ENCODE measurements at places on chromosomes 16 and 17. TPM values are rescaled to one million over a fixed set of nuclear protein-coding genes. Genes with fewer than 3 reads are reported as not detected.

The GFAP gene
- total RNA-seq: not detected

DNA sequence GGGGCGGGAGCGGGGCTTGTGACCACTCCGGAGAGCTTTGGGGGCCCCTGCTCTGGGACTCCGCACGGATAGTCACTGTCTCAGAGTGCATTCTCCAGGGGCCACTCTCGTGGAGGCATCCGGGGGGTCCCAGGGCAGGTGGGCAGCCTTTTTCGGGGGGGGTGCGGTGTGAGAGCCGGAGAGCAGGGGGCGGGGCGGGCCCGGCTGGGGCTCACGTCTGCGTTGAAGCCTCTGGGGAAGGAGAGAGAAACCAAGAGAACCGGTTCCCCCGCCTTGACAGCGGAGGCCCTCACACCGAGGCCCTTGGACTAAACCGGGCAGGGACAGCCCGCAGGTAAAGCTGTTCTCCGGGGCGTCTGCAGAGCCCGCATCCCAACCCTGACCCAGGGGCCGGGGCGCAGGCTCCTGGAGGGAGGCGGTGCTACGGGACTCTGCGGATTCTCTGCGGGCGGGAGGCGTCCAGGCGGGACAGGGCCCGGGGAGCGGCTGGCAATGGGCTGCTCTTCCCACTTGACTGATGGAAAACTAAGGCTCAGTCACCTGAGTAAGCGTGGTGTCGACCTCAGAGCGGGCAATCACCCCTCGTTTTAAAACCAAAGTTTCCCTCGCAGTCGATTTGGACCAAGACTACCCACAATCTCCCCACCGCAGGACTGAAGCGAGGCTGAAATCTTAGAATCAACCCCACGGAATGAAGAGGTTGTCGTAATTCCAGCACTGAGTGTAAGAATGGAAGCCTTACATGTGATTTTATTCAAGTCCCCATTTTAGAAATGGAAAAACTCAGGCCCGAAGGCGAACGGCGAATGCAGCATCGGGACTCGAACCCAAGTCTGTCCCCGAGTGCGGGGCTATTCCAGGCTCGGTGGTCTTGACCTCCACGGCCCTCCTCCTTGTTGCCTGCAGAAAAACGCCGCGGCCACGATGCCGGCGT, 49.6 kb upstream of the AMZ2 start:
- no peaks in the 10 kb centered on the region for H3K36me3 ChIP-seq
- peaks cover 59% of the 10 kb centered on the region for H3K27me3 ChIP-seq
- no peak overlapping the region for H3K27ac ChIP-seq
- H3K4me3 ChIP-seq: peak overlapping the region; percentile 39

- no peaks in the 10 kb centered on the region for H3K36me3 ChIP-seq
- H3K27ac ChIP-seq: no peak overlapping the region
- DNase-seq: no peak
- H3K4me3 ChIP-seq: no peak overlapping the region
- no peaks in the 10 kb centered on the region for H3K27me3 ChIP-seq
Observed at GRCh38 chr17:59167571-59168001, 12.0 kb downstream of the PRR11 start.

The PABPN1L gene
- total RNA-seq: not detected

The NPIPA2 gene
- total RNA-seq: 5.9 TPM

The VWA3A gene
- 2.6 TPM for total RNA-seq

GRCh38 chr16:67305216-67306071, 21.1 kb downstream of the KCTD19 start:
- no peak for DNase-seq
- H3K27ac ChIP-seq: no peak overlapping the region
- no peaks in the 10 kb centered on the region for H3K36me3 ChIP-seq
- no peaks in the 10 kb centered on the region for H3K4me1 ChIP-seq
- no peaks in the 10 kb centered on the region for H3K27me3 ChIP-seq
- H3K4me3 ChIP-seq: no peak overlapping the region

The LYZL6 gene
- total RNA-seq: not detected

DNA sequence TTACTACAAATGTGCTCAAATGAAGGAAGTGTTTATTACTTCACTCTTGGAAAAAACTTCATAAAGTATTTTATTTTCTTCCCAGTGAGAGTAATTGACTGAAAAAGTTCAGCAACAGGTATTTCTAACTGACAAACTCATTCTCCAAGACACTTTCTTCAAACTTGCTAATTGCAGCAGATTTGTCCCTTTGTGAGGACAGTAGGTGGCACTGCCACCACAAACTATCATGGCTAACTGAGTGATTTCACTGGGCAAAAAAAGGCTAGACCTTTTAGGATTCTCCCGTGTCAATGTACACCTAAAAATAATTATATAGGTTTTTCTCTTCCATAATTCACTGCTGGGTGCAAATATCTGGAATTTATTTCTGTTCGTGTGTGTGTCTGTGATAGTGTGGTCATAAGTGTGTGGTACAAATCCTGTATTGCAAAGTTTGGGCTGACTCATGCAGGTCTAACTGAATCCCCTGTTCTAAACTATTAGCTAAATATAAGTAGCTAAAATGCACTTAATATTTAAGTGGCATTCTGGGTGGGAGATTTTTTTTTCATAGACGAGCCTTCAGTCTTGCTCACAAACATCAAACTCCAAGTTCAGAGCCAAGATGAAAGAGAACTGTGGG, 3.9 kb downstream of the HS3ST3A1 start:
- no peak overlapping the region for H3K4me3 ChIP-seq
- H3K36me3 ChIP-seq: no peaks in the 10 kb centered on the region
- H3K27me3 ChIP-seq: peaks cover 44% of the 10 kb centered on the region

- no peak for DNase-seq
- peak overlapping the region; percentile 97 for H3K27ac ChIP-seq
- H3K4me1 ChIP-seq: peaks cover 39% of the 10 kb centered on the region
- H3K27me3 ChIP-seq: no peaks in the 10 kb centered on the region
- H3K36me3 ChIP-seq: no peaks in the 10 kb centered on the region
Observed at GRCh38 chr17:81398176-81398831, 3.0 kb downstream of the BAHCC1 start.

The PIK3R6 gene
- total RNA-seq: 2.7 TPM

- no peak overlapping the region for H3K4me3 ChIP-seq
- no peaks in the 10 kb centered on the region for H3K4me1 ChIP-seq
- no peaks in the 10 kb centered on the region for H3K36me3 ChIP-seq
Observed at GRCh38 chr16:7324321-7324720, 8.3 kb upstream of the RBFOX1 start.

DNA sequence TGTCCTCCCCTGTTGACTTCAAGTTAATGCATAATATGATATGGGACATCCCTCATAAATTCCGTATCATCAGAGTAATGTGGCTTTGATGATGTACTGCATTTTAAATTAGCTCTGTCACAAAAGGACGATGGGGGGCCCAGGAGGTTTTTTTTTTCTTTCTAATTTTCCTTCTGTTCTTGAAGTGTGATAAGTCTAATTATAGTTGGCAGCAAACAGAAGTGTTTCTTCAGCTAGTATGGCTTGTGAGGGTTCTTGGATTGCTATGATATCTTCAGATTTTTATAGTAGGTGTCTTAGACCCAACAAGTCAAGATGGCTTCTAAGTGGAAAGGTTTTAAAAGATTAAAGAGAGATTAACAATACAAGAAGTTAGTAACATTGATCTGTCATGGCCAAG, 796.2 kb upstream of the RBFOX1 start:
- no peak overlapping the region for H3K27ac ChIP-seq
- H3K36me3 ChIP-seq: no peaks in the 10 kb centered on the region
- no peak overlapping the region for H3K4me3 ChIP-seq
- no peak for DNase-seq
- H3K27me3 ChIP-seq: no peaks in the 10 kb centered on the region

The TEPSIN gene
- total RNA-seq: 40.2 TPM

- H3K27ac ChIP-seq: no peak overlapping the region
- no peak for DNase-seq
- H3K4me3 ChIP-seq: no peak overlapping the region
- H3K4me1 ChIP-seq: peaks cover 4% of the 10 kb centered on the region
- H3K36me3 ChIP-seq: no peaks in the 10 kb centered on the region
Observed at GRCh38 chr17:28846231-28846630, 3.6 kb upstream of the FAM222B start.

DNA sequence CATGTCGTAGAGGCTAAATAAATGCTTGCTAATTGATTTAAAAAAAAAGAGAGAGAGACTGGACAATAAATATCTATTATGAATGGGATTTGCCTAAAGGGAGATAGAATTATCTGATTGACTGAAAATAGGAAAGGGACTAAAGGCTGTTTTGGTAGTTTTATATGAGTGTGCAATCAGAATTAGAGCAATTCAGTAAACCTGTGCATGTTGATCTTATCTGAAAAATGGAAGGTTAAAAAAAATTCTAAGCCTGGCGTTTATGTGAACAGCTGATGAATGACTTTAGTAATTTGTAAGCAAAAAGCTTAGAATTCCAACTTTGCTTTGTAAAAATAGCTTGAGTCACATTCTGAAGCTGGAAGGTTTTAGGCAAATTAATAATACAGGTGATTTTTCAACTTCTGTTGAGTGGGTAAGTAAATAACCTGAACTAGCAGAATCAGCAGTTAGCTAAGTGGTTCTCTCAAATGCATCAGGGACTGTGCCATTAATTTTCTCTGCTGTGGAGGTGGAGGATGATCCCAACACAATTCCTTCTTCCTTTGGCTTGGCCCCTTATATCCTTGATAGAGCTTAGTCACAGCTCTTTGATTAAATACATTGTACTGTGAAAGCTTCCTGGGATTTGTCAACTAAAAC, 254.4 kb downstream of the PHKB start:
- DNase-seq: no peak
- H3K4me1 ChIP-seq: no peaks in the 10 kb centered on the region
- H3K27ac ChIP-seq: no peak overlapping the region
- H3K4me3 ChIP-seq: no peak overlapping the region
- H3K27me3 ChIP-seq: no peaks in the 10 kb centered on the region

- no peak overlapping the region for H3K27ac ChIP-seq
- H3K4me1 ChIP-seq: no peaks in the 10 kb centered on the region
- no peaks in the 10 kb centered on the region for H3K27me3 ChIP-seq
- H3K4me3 ChIP-seq: no peak overlapping the region
- no peak for DNase-seq
- peaks cover 17% of the 10 kb centered on the region for H3K36me3 ChIP-seq
Observed at GRCh38 chr16:68219725-68220351, 16.1 kb downstream of the ESRP2 start.

The NPTX1 gene
- 1.3 TPM for total RNA-seq

DNA sequence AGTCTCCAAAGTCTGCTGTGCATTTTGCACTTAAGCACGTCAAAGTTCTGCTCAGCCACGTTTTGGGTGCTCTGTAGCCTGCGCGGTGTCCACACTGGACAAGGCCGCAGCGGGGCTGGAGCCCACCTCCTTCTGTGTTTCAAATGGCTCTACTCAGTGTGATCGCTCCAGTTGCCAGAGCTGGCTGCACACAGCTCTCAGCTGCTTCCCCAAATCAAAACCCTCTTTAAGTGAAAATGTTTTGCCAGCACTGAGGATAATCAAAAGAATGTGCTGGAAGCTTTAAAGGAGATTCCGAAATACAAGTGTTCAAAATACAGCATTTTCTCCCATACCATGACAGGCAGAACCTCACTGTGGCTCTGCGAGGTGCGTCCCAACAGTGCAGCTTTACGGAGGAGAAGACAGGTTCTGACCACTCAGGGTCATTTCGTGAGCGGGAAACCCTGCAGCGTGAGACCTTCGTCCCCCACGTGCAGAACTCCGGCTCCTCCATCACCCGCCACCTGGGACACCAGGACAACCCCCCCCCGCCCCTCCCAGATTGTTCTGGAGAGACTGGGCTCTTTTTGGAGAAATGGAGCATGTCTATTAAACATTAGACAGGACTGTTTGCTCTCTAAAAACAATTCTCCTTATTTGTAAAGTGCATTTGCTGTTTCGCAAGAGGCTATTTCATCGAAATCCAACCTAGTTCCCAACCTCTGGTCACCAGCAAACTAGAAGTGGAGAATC, 16.6 kb downstream of the TBC1D16 start:
- peaks cover 13% of the 10 kb centered on the region for H3K4me1 ChIP-seq
- H3K4me3 ChIP-seq: no peak overlapping the region
- H3K36me3 ChIP-seq: no peaks in the 10 kb centered on the region
- H3K27me3 ChIP-seq: no peaks in the 10 kb centered on the region
- peak; percentile 57 for DNase-seq
- no peak overlapping the region for H3K27ac ChIP-seq

DNA sequence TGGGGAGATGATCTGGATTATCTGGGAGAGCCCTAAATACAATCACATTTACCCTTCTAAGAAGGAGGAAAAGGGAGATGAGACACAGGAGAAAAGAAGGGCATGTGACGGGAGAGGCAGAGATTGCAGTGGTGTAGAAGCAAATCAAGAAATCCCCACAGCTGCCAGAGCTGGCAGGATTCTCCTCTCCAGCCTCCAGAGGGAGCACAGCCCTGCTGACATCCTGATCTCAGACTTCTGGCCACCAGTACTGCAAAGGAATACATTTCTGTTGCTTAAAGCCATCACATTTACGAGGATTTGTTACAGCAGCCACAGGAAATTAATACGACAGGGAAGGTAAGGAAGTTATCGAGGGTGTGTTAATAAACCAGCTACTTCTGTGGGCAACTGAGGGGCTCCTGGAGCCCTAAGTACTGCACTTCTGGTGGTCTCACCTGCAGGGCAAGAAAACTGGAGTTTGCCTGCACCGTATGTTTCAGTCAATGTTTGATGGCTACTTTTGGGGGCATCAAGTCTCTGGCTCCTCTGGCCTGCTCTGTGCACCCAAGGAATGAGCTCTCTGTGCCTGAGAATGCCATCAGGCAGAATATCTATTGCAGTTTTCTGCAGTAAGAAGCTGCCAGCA, 22.9 kb upstream of the CDH13 start:
- no peaks in the 10 kb centered on the region for H3K36me3 ChIP-seq
- H3K27ac ChIP-seq: no peak overlapping the region

- DNase-seq: no peak
- no peaks in the 10 kb centered on the region for H3K36me3 ChIP-seq
- no peaks in the 10 kb centered on the region for H3K4me1 ChIP-seq
- H3K27me3 ChIP-seq: no peaks in the 10 kb centered on the region
- no peak overlapping the region for H3K4me3 ChIP-seq
- no peak overlapping the region for H3K27ac ChIP-seq
Observed at GRCh38 chr17:58677194-58677880, 14.5 kb downstream of the TEX14 start.

The LMF1 gene
- total RNA-seq: 19.0 TPM

DNA sequence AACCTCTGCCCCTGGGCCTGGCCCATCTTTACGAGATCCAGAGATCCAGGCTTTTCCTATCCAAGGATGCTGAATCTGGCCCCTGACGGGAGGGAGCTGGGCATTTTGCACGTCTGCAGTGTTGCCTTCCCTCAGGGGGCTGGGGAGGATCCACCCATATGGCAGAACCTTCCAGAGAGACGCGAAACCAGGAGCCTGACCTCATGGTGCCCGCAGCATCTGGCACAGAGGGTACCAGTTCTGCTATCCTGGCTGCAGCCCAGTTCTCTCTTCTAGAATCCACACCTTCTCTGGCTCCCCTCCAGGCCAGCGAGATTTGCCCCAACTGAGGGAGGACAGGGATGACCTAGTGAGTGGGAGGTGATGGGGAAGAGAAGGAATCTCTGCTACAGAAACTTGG, 20.5 kb upstream of the ZNF652 start:
- no peaks in the 10 kb centered on the region for H3K4me1 ChIP-seq
- H3K27ac ChIP-seq: no peak overlapping the region
- H3K27me3 ChIP-seq: no peaks in the 10 kb centered on the region
- no peak overlapping the region for H3K4me3 ChIP-seq
